ENCODE measurements at places on chromosomes 6 and 20.

GRCh38 chr6:23145781-23146180, 576.4 kb downstream of the HDGFL1 start:
- no peak for DNase-seq

- no peak for DNase-seq
These were observed 282.9 kb upstream of the RNF217 start for GRCh38 chr6:124679387-124679786.

DNA sequence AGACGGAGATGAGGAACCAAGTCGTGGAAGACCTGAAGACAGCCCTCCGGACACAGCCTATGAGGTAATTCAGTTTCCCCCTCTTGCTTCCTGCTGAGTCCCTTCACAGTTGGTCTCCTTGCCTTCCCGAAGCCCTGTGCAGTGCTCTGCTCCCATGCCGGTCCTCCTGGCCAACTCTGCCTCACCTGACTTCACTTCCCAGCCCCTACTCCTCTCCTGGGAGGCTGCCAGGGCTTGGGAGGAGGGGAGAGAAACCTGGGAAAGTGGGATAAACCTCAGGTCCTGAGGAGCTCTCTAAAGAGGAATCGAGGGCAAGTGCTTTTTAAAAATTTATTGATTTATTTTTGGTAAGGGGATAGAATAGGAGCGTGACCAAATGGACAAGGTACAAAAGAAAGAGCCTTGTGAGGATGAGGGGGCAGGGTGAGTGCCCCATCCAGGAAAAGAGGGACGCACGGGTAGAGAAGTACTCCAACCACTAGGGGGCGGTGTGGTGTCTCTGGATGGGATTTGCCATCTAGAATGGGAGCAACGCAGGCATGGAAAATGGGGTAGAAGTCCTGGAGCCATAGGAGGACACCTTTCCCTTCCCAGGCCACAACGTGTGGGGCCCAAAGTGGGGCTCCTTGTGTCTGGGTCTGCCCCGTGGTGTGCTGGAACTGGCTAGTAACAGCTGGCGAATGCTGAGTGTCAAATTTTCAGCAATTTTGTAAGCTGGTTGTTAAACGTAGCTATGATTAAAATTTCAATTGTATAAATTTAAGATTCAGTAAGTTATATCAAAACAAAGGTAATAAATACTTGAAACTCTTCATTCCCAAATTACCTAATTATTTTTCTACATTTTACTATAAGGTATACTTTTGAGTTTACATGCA, 69.0 kb downstream of the MOCS1 start:
- DNase-seq, result peak; percentile 7

- no peak for DNase-seq
These were observed 23.1 kb downstream of the VPS52 start for GRCh38 chr6:33248643-33248931.

- peak; percentile 46 for DNase-seq
These were observed 45.8 kb downstream of the FOXP4 start for GRCh38 chr6:41591859-41592502.

DNA sequence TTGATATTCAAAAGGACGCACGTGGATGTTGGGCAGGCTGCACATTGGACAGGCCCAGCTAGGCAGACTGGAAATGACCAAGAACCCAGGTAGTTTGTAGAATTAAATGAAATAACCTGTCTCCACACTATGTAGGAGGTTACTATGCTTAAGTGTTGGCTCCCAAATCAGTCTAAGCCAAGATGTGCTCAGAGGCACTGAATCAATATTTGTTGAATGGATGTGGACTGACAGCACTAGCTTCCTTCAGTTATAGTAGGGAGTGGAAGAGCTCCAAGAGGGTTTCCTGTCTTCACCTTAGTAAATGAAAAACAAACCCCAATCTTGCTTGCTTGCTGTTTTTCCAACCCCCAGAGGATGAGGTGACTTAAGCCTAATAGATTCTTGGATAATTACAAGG, 180.5 kb downstream of the JARID2 start:
- no peak for DNase-seq

DNA sequence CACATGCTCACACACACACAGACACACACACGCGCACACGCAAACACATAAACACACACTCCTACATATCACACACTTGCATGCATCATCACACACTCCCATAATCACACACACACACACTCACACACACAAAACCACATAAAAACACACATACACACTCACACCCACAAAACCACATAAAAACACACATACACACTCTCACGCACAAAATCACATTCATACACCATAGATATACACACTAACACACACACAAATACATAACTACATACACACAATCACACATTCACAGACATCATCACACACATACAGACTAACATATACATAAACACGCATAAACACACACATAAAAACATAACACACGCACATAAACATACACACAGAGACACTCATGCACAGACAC, 57.8 kb upstream of the QKI start:
- DNase-seq, result no peak

- DNase-seq, result no peak
These were observed 87.1 kb downstream of the ERMARD start for GRCh38 chr6:169838346-169839028.

GRCh38 chr6:140581601-140582000, 1207.2 kb upstream of the CITED2 start:
- DNase-seq, result no peak

- no peak for DNase-seq
These were observed 34.5 kb downstream of the KIF16B start for GRCh38 chr20:16538779-16539178.

- DNase-seq, result no peak
These were observed 17.2 kb upstream of the VNN1 start for GRCh38 chr6:132731086-132731485.

- no peak for DNase-seq
These were observed 14.3 kb upstream of the TAGAP start for GRCh38 chr6:159059141-159059540.

GRCh38 chr6:48978016-48978415, 485.0 kb downstream of the MMUT start:
- no peak for DNase-seq

- DNase-seq, result no peak
These were observed at the start of gene FNDC1 for GRCh38 chr6:159169193-159169555. Gene FNDC1 (plus strand): TSS chr6:159169400. CDS start chr6:159169597, 197 bp downstream.

- no peak for DNase-seq
These were observed 14.9 kb downstream of the FYN start for GRCh38 chr6:111858347-111858746.

DNA sequence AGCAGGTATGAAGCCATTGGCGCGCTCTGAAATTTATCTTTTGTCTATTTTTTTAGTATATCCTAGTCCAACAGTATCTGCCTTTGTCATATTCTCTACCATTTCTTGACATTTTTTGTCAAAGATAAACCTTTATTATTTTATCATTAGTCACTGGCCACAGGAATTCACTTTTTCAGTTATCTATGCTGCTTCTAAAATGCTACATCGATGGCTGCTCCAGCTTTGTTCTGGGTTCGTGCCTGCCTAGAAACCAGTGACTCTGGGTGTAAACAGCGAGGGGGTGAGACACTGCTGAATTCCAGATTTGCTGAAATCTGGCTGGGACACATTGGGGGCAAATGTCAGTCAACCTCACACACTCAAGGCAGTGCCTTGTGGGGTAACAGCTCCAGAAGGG, 193.4 kb downstream of the CDC5L start:
- no peak for DNase-seq
